Effector memory CD8-positive, alpha-beta T cell (primary cell): ENCODE measurements at places on chromosomes 3 and 15.

DNA sequence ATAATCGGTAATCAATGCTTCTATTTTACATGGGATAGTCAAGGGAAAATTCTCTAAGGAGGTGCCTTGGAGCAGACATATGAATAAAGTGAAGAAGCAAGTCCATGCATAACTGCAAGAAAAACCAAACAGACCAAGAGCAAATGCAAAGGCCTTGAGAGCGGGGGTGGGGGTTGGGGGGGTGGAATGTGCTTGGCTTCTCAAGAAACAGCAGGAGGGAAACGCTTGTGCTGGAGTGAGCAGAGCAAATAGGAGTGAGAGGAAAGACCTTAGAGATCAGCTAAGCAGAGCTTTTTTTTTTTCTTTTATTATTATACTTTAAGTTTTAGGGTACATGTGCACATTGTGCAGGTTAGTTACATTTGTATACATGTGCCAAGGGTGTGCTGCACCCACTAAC lies 260.8 kb downstream of the ARPP21 start:
- no peak for DNase-seq

GRCh38 chr15:67382723-67383122 lies 128.1 kb downstream of the IQCH start:
- no peak for DNase-seq

DNA sequence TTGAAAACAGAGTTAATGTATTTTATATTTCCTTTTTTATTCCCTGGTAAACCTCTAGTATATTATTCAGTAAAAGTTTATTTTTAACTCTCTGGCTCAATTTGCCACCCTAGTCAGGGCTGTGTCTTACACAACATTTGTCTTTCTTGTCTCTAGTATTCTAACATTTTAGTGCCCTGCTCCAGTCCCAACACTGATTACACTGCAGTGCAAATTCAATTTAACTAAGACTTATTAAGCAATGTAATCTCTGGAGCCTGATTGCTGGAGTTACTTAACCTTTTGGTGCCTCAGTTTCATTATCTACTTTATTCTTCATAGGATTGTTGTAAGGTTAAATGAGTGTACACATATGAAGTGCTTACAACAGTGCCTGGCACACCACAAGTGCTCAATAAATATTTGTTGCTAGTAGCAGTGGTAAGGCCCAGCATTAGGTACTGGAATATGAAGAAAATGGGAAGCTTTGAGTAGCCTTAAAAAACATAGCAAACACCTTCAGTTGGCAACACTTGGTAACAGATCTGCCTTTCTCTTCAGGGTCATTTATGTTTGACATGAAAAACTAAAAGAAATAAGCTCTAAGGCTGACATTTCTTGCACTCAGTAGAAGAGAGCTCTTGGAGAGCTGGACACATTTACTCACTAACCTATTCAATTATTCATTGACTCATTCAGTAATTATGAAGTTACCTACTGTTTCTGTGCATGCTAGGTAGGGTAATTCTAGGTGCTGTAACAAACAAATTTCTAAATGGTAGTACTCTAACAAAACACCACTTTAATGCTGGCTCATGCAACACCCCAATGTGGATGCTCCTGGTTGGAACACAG lies 364.5 kb upstream of the EPHA3 start:
- DNase-seq, result no peak

- DNase-seq, result no peak
These were observed 56.5 kb downstream of the HERC2 start for GRCh38 chr15:28265334-28266019.

DNA sequence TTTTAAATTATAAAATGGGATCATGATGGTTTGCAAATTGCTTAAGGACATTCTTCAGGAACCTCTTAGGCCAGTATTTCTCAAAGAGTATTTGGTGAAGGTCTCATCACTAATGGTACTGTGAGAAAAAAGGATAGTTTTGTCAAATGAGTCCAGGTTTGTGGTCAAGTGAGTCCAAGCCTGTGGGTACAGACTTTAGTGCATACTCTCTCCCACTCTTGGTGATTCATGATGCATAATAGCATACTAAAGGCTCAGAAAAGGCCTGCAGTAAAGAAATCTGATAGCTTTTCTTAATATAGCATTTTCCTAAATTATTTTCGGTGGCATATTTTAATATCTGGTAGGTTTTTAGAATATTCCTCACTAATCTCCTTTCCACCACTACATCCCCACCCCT lies 20.0 kb downstream of the BOC start:
- DNase-seq, result no peak

- DNase-seq, result no peak
These were observed 121.9 kb downstream of the BBX start for GRCh38 chr3:107644631-107645030.

- DNase-seq, result no peak
These were observed 301.7 kb upstream of the RORA start for GRCh38 chr15:61530769-61531168.

GRCh38 chr3:127822041-127822681 lies at the start of gene MGLL:
TSS of gene MGLL (minus strand) at chr3:127822515. CDS start at chr3:127822318, 197 bp downstream.
- DNase-seq, result no peak

DNA sequence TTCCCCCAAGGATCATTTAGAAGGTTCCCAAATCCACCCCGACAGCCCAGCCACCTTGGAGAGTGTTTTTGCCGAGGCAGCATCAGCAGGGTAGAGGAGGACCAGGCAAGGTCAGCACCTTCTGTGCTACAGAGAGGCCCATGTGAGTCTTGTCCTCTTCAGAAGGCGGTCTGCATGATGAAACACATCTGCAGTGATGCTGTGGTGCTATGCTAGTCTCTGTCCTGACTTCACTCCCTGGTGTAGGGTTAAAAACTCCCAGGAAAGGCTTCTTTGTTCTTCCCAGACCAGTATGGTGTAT lies 87.9 kb downstream of the ITPR1 start:
- no peak for DNase-seq

DNA sequence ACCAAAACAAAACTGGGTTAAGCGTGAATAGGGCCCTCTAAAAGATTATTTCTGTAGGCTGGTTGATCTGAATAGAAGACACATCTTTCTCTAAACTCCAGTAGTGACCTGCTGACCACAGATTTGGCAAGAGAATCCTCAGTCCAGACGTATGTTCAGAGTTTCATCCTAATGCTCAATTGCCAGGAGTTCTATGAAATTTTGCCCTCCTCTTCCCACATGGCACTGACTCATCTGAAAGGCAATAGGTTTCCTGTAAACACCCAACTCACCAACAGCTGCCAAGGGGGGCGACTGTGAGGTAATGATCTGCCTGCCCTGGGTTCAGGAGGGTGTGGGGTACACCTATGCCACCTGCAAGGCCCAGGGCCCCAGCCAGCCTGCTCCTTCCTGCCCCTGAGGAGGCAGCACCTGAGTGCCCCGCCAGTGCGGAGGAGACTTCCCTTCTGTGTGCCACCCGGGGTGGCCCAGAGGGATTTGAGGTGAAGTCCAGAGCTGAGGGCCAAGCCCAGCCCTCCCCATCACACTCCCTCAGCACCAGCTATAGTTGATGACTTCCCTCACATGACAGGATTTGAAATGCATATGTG lies 8.4 kb upstream of the PLA2G4D start:
- DNase-seq, result no peak

GRCh38 chr3:55197021-55197420 lies 269.2 kb upstream of the LRTM1 start:
- DNase-seq, result no peak

DNA sequence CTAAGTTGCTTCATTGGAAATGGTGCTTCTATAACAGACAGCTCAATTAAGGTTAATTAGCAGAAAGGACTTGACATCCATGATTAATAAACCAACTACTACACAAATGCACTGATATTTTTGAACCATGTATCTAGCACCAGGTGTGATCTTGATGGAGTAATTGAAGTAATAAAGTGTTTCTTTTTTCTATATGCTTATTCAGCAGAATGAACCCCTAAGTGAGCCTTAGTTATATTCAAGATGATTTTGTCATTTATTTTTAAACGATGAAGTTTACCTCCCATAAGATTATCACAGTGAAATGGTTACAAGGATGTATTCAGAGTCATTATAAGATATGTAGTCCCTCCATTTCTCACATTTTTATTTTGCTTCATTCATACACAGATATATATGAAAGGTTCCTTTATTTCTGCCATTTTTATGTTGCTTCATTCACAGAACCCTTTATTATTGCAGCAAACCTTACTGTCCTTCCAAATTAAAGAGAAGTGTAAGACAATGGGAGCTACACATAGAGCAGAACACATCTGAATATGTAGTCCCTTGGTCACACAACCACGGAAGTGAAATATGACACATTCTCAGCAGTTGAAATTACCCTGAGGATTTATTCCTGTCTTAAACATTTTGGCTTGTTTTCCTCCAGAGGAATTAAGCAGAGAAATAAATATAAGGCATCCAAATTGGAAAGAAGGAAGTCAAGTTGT lies 295.0 kb downstream of the RAP2B start:
- no peak for DNase-seq

GRCh38 chr3:42117175-42118008 lies 26.2 kb downstream of the TRAK1 start:
- DNase-seq, result no peak

DNA sequence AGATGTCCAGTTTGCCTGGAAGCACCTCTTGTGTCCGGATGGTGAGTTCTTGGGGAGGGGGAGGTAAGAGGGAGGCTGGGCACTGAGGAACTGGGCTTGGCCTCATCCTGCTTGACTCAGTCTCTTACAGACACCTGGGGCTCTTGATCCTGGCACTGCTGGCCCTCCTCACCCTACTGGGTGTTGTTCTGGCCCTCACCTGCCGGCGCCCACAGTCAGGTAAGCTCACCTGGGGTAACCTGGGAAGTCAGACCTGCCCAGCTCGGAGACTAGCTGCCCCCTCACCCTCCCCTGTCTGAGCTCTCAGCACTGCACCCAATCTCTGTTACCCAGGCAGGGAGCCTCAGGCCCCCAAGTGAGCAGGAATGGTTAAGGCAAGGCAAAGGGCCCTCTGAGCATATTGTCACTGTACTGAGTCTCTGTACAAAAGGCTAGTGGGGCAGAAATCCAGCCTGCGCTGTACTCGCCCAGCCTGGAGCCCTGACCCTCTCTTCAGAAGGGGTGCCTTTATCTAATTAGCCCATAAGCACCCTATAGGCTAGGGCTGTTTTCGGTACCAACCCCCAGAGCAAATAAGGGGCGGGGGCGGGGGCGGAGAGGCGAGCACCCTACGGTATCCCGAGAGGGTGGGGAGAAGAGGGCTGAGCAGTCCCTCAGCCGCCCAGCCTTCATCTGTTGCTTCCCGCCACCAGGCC lies 2.2 kb upstream of the IL17RC start:
- DNase-seq, result no peak

- DNase-seq, result no peak
These were observed 49.9 kb downstream of the ALDH1A2 start for GRCh38 chr15:58015565-58015964.

- no peak for DNase-seq
These were observed 30.1 kb downstream of the ZDHHC19 start for GRCh38 chr3:196181127-196181546.

GRCh38 chr3:140586311-140586710 lies 91.6 kb upstream of the TRIM42 start:
- DNase-seq, result no peak

DNA sequence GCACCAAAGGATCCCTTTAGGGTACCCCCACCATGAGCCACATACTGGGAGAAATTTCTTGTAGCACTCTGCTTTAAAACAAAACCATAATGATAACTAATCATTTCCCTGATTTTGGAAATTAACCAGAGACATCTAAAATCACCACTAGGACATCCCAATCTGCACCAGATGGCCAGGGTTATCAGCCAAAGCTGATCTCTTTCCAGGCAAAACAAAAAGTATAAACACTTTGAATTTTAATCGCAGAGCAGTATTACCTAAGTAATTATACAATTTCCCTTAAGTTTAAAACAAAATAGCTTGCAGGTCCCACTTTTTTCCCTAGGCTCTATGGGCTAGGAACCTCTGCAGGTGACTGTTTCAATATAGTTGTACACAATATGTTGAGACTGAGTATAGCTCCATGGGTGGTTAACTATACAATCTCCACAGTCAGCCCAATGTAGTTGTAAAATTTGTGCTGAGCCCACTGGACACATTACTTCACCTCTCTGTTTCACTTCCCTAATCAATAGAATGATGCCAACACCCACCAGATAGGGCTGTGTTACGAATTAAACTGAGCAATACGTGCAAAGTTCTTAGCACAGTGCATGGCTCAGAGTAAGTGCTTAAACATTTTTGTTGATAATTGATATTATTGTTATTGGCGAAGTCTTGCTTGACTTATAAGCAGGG lies 629 bp upstream of the NOX5 start:
- DNase-seq, result no peak

GRCh38 chr3:43024181-43024885 lies 45.2 kb downstream of the GASK1A start:
- DNase-seq, result peak; percentile 53

DNA sequence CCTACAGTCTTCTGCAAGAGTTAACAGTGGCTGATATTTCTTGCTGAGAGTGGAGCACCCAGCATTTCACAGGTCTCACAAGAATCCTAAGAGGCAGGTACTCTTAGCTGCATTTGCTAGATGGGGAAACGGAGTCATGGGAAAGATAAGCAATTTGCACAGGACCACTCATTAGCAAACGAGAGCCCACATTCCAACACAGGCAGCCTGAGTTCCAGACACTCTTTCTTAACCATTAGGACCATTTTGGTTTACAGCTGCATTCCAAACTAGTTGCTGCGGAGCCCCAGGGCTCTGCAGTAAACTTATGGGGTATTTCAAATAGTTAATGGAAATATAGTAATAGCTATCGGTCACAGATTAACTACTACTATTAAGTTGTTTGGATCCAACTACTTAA lies 42.5 kb downstream of the LYZL4 start:
- DNase-seq, result no peak

DNA sequence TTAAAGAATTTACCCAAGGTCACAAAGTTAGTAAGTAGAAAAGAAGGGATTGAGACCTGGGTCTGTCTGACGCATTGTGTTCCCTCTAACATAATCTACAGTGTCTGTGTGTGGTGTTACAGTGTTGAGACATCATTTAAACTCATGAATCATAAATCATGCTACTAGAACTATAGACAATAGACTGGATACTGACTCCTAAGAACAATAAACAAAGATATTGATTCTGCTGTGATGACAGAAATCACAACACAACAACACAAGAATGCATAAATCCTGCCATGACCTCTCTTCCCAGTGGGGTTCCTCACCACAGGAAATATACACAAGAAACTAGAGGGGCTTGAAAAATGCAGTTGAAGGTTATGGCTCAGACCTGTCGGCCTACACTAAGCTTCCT lies 44.3 kb downstream of the TRIM69 start:
- no peak for DNase-seq

GRCh38 chr3:176650478-176650877 lies 546.8 kb downstream of the TBL1XR1 start:
- DNase-seq, result no peak

- no peak for DNase-seq
These were observed 50.0 kb upstream of the CORO2B start for GRCh38 chr15:68528626-68529290.

DNA sequence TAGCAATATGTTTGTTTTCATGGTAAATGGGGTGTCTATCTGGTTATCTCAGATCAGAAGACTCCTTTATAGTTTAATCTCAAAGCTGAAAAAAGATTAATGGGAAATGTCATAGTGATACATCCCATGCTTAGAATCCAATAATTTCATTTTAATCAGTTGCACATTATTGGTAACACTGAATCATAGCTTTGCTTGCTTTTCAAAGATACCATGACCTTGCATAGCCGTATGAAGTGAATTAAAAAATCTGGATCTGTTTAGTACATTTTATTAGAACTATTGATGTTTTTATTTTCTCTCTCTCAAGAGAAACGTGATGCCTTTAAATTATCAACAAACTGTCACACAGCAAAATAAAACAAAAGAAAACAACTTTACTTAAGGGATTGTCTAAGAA lies 506.7 kb upstream of the SGO1 start:
- DNase-seq, result no peak

GRCh38 chr15:91517491-91518200 lies 335.9 kb upstream of the SLCO3A1 start:
- no peak for DNase-seq
